DMS79 treated with DMSO at 0.1 percent for 48 hours (cell line): ENCODE measurements at places on chromosomes 7 and 10.

GRCh38 chr10:1152386-1153250 lies 96.4 kb downstream of the WDR37 start:
- no peak for DNase-seq

GRCh38 chr7:114426824-114427223 lies 12.2 kb downstream of the FOXP2 start:
- no peak for DNase-seq

- DNase-seq = peak; percentile 1
Observed at GRCh38 chr10:102918817-102919245, 737 bp downstream of the CNNM2 start.

DNA sequence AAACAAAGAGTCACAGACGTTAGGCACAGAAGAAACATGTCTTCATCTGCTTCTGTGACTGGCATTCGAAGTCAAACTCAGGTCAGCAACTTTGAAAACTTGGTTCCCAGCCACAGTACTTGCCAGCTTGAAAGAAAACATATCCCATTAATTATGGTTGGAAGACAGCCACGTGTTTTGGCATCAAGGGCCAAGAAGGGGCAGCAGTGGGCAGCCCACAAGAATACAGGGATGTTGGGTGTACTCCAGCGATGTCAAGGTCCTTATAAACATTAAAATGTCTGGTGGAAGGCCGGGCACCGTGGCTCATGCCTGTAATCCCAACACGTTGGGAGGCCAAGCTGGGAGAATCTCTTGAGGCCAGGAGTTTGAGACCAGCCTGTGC lies 29.5 kb downstream of the JCAD start:
- no peak for DNase-seq

GRCh38 chr7:81887098-81888090 lies 117.5 kb upstream of the HGF start:
- peak; percentile 83 for DNase-seq

- DNase-seq = no peak
Observed at GRCh38 chr7:19900118-19900517, 126.7 kb upstream of the TMEM196 start.

GRCh38 chr7:117283779-117284178 lies 39.1 kb downstream of the WNT2 start:
- no peak for DNase-seq

- DNase-seq = peak; percentile 55
Observed at GRCh38 chr7:121547544-121548092, 151.5 kb upstream of the FAM3C start.

DNA sequence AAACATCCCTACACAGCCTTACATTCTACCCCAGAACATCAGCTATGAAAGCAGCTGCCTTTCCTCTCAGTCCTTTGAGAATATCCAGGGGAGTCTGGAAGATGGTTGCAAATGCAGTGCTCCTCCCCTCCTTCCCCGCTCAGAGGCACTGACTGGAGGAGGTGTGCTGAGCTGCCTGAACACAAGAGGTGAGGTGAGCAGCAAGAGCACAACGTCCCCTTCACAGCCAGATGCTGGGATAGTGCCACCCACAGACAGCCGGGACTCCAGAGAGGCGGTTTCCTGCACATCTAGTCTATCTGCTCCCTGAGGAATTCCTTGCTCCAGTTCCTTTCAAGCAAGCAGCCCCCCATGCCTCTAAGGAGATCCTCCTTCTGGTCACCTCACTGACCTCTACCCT lies 74.2 kb downstream of the EZH2 start:
- DNase-seq = no peak

DNA sequence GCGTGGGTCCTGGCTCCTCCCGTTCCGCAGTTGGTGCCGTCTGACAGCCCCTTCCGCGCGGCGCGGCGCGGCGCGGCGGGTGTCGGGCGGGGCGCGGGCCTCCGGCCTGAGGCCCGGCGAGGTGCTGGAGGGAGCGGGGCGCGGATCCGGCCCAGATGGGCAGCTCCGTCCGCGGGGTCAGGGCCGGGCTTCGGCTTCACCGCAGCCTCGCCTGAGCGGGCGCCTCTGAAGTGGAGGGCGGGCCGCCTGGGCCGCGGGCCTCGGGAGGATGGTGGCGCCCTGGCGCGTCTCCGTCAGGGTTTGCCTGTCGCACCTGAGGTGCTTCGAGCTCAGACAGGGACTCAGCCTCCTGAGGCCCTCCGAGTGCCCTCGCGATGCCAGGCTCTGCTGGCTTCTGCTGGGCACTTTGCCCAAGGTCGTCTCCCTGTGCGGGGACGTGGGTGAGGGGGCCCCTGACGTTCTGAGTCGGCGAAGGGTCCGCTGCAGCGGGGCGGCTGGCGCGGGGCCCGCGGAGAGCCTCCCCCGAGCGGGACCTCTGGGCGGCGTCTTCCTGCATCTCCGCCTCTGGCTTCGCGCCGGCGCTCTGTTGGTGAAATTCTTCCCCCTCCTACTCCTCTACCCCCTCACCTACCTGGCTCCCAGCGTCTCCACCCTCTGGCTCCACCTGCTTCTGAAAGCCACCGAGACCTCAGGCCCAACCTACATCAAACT lies 473 bp downstream of the ADCK2 start:
- peak; percentile 55 for DNase-seq

- no peak for DNase-seq
Observed at GRCh38 chr7:134784251-134785049, 5.0 kb downstream of the CALD1 start.

- DNase-seq = peak; percentile 2
Observed at GRCh38 chr10:127990846-127991542, 84.1 kb downstream of the PTPRE start.
